Type B pancreatic cell (in vitro differentiated cells): ENCODE measurements at places on chromosomes 1 and 21.

DNA sequence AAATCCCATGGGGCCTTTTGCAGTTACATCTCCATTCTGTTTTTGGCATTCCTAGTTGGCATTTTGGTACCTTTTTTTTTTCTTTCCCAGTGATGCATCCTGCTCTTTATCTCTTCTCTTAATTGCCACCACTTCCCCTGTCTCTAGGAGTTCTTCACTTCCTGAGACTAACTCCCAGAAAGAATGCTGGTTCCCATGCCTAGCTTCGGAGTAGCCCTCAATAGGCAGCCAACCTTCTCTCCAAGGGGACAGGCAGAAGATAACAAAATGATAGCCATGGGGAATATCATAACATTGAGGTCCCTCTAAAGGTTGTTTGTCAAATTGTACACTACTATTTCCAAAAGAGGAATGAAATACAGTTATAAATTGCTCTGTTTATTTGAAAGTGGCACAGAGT, 150.6 kb upstream of the UBE2U start:
- no peak for DNase-seq

DNA sequence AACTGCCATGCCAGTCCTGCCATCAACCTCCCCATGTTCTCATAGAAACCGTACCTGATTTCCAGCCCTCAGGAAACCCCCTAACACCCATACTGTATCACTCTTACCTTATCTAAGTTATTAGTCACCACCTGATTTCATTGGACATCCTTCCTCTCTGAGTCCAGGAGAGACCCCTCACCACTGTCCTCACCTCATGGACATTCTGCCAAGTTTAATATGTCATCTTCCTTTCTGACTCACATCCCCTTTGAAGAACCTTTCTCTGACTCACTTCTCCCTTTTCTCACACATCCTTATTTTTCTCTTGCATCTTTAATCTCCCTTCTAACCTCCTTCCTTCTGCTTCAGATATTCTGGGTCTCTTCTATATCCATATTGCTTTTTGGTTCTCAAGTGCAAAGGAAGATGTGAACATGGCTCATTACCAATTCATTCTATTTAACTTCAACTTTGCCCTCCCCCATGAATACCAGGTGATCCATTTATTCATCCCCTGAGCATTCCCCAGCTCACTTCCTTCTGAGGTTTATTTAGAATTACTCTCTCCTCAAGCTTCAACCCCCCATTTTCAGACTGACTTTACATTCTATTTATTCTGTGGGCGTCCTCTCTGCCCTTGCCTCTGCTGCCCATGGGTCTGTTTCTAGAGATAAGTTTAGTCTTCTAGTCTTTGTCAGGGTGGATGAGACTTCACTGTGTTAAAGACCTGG, 206.8 kb upstream of the ESRRG start:
- DNase-seq: no peak

DNA sequence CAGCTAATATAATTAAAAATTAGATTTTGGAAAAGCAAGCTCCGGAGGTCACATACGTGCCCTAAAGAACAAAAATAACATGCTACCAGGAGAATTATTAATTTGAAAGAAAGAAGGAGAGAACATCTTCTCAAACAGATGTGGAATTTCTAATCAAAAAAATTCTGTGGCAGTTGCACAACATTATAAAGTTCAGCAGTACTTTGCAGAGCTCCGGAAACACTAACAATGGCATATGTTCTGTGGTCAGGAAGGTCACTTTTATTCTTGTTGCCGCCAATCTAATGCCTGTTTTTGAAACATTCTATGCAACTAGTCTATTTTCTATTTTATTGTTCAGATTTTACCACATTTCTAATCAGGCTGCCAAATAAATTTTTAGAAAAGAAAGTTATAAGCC, 186.8 kb downstream of the SMYD3 start:
- DNase-seq: no peak

- no peak for DNase-seq
Measured at GRCh38 chr21:16002874-16003466, 273.2 kb downstream of the USP25 start.

DNA sequence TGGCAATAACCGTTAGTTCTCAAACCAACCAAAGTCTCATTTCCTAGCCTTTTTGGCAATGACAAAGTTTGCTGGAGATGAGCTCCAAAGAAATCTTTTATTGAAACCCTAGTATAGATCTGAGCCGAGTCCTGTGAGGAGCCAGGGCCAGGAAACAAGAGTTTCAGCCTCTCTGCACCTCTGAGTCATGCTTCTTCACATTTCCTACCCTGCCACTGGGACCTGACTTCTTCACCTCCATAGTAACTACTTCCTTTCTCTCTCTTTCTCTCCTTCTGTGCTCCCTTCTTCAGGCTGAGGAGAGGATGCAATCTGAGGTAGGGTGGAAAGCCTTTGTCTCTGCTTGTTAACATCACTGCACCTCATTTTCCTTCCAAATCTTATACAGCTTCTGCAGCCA, 38.7 kb upstream of the IPO9 start:
- DNase-seq: no peak

GRCh38 chr1:231049121-231049979, 9.3 kb upstream of the FAM89A start:
- DNase-seq: no peak

DNA sequence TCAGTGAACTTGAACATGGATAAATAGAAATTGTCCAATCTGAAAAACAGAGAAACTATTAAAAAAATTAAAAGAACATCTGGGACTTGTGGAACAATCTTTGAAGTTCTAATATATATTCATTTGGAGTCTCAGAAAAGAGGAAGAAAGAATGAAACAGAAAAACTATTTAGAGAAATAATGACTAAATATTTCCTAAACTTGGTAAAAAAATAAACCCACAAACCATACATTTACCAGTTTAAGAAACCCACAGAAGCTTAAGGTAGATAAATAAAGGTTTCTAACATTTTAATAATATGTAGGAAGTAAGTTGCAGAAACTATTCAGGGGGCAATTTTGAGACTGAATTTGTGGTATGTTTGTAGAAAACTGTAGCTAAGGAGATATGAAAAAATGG, 437.8 kb downstream of the PTBP2 start:
- DNase-seq: no peak

DNA sequence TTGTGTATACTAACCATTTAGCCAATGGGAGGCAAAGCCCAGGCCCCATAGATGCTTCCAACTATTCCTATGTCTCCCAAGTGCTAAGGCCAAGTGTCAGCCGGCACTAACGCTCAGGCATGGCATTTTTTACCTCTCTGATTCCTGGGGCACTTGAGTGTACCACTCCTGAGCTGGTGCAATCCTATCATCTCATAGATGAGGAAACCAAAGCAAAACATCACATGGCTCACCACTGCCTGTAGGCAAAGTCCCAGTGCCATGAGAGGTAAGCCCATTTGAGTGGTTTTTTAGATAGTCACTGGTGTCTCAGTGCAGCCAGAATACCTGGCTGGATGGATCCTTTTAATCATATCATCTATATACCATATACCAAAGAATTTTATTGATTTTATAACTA, 8.0 kb upstream of the CCN1 start:
- no peak for DNase-seq

DNA sequence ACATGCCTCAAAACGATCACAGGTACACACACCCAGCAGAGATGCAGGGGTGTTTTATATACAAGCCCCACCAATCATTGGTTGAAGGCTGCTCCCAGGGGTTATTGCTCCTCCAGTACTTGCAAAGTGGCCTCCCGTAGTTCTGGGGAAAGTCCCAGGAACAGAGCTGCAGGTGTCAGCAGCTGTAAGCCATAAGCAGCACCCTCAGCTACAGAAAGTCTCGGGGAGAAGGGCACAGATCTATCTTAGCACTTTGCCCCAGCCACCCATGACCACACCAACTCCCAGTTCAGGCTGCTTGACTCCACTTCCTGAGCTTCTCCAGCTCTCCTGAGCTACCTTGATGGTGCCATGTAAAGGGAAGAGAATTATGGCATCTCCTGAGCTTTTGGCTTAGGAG, 222.7 kb upstream of the GJB5 start:
- no peak for DNase-seq

GRCh38 chr1:52913537-52913936, 8.0 kb downstream of the ECHDC2 start:
- DNase-seq: no peak

DNA sequence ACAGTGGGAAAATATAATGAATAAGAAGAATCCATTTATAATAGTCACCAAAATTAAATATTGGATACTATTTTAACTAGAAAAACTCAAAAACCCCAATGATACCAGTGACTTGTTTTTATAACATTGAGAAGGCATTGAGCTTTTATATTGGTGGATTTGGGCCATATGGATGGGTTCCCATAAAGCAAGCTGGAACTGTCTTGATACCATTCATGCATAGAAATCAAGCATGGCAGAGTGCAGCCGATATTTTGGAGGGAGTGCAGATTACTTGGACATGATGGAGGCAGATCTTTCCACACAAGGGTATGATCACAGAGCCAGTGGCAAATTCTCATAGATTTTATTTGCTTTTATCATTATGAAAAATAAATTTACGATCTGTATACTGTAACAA, 3.8 kb upstream of the RWDD3 start:
- no peak for DNase-seq

GRCh38 chr1:60916199-60916598, 166.2 kb upstream of the NFIA start:
- no peak for DNase-seq

- DNase-seq: no peak
Measured at GRCh38 chr1:22861764-22862440, 110.8 kb downstream of the LACTBL1 start.

GRCh38 chr1:94980582-94981574, 54.0 kb upstream of the CNN3 start:
- DNase-seq: no peak

DNA sequence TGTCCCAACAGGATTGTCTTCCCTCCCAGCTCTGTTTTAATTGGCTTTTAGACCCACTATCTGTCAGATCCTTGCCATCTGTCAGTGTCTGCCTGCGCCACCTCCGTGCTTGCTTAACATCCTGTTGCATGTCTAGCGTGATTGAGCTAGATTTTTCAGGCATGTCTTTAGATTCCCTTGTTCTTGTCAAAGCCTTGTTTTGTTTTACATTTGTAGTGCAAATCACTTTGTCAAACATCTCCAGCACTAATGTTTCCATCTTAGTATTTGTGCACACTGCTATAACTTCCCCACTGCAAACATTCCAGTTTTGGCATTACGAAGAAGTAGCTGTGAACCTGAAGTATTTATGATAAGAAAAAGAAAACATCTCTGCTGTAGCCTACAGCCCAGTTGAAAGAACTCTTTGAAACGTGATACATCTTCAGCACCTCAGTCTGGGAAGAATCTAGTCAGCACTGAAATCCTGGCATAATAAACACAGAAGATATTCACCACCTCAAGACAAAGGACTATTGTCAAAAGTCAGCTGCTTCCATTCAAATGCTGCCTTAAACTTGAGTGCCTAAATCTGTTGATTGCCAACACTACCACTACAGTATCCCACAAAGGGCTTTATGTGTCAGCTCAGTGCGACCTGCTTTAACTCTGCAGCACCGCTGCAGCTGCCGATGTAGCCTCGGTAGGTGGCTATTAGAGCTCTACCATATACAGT, 105.0 kb downstream of the FNBP1L start:
- DNase-seq: no peak

DNA sequence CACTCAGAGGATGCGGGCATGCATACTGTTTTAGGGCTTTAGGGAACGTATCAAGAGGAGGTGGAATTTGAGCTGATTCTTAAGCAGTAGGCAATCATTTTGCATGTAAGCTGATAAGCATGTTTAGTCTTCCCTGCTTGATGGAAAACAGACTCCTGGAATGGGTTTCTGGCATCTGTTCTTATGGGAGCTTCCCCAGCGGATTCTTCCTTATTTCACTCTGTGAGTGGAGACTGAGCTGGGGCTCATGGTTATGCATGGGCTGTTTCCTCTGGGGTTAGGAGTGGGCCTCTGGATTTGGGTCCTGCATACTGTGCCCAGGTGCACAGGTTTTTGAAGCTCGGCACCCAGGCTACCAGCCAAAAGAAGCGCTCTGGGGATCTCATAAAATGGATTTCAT, 93.4 kb downstream of the DIRAS3 start:
- DNase-seq: no peak

GRCh38 chr1:111483876-111484275, 10.1 kb downstream of the C1orf162 start:
- no peak for DNase-seq

DNA sequence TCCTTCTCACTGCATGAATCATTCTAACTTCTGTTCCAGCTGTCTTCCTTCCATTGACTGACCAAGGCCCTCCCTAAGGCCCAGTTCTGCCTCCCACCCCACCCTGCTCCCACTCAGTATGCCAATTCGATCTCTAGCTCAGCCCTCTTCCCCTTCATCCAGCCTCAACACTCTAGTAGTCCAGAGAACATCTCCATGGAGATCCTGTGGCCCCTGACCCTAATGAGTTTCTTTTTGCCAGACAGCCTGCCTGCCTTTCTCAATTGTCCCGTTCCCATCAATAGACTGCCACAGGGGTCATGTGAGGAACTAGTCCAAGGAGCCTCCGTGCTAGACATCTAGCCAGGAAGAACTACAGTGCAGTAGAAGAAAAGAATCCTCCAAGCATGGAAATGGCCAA, 26.4 kb downstream of the RRAGC start:
- DNase-seq: no peak

DNA sequence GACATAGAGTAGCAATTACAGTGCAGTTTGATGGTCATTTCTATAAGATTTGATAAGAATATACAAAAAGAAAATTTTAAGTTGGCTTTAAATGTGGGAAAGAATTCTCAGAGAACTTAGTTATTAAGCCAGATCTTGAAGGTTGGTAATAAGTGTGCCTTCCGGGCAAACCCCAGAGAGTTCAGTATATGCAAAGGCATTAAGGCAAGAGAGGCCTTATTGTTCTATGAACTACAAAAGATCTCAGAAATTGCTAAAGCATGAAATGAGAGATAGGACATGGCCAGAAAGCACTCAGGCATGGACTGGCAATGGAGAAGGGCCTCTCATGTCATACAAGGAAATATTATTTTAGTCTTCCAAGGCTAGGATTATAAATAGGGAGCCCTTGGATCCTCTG, 390.2 kb upstream of the C1orf87 start:
- no peak for DNase-seq

DNA sequence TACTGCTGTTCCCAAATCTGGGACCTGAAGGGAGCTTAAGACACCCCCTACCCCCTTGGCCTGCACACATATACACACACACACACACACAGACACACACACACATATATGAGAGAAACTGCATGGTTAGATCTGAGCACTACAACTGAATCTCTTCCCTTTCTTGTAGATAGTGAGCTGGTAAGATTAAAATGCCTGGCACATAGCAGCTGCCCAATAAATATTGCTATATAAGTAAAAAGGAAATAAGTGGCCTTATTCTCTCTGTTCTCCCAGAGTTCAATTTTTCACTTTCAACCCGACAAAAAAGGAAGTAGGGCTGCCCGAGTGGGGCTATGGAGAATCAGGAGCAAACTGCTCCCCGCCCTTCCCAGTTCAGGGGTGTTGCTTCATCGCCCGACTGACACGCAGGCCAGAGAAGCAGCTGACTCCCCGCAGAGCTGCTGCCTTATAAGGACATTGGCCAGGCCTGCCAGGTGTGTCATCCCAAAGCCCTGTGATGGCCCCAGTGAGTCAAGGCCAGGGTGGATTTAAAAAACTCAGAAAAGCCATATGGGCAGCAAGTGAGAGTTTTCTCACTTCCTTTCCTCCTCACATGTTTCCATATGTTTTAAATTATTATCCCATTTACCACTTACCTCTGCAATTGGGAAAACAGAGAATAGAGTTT, 106.5 kb upstream of the SLC44A3 start:
- DNase-seq: no peak

GRCh38 chr1:213685992-213686582, 301.7 kb upstream of the PROX1 start:
- DNase-seq: no peak

- no peak for DNase-seq
Measured at GRCh38 chr1:155125511-155125945, 2.1 kb upstream of the EFNA1 start.
